NCI-H1694 (cell line): ENCODE measurements at places on chromosomes 7 and 10.

GRCh38 chr7:143375298-143376034 lies 5.7 kb upstream of the ZYX start:
- peak; percentile 15 for DNase-seq

- no peak for DNase-seq
Observed at GRCh38 chr10:70908406-70909296, 20.3 kb upstream of the PCBD1 start.

DNA sequence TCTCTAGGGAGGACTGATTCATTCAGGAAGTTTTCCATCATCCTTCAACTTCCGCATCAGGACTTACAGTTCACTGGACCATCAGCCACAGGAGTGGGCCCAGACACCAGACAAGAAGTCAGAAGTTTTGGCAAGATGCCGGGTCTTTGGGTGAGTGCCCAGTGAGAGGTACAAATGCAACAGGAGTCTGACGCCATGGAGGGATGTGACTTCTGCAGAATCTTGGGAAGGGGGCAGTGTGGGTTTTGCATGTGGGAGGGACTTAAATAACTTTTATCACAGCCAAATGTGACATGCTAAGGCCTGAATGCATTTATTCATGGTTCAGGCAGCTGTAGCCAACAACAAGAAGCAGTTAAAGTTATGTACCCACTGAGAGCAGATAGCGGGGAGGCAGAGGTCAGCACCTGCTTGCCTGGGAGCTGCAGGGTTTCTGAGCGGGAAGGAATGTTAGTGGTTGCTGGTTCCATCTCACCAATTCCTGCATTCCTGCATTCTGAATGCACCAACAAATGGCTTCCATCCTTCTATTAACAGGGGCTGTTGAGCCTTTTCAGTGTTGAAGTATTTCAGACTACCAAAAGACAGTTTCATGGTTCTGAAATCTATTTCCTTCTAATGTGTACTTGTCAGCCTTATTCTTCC lies 375.2 kb downstream of the PAXIP1 start:
- no peak for DNase-seq

DNA sequence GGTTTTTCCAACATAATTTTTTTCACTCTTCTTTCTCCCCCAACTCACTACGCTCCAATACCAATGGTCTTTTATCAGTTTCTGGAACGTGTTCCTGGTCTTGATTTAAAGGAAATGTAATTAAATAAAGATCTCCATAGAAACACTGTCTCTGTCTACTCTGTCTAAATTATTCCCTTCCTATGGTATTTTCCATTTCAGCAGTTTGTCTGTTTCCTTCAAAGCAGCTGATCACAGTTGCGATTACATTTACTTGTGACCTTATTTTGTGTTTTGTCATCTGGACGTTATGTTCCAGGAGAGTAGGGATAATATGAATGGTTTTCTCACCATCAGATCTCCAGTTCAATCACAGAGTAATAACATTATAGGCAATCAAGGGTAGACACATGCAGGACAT lies 359.2 kb downstream of the NRG3 start:
- DNase-seq, result no peak

GRCh38 chr10:21810582-21811244 lies 192.8 kb downstream of the DNAJC1 start:
- DNase-seq, result no peak

- DNase-seq, result no peak
Observed at GRCh38 chr10:96327462-96327861, 23.2 kb downstream of the DNTT start.

GRCh38 chr10:120406376-120406775 lies 50.7 kb upstream of the PLPP4 start:
- DNase-seq, result no peak

DNA sequence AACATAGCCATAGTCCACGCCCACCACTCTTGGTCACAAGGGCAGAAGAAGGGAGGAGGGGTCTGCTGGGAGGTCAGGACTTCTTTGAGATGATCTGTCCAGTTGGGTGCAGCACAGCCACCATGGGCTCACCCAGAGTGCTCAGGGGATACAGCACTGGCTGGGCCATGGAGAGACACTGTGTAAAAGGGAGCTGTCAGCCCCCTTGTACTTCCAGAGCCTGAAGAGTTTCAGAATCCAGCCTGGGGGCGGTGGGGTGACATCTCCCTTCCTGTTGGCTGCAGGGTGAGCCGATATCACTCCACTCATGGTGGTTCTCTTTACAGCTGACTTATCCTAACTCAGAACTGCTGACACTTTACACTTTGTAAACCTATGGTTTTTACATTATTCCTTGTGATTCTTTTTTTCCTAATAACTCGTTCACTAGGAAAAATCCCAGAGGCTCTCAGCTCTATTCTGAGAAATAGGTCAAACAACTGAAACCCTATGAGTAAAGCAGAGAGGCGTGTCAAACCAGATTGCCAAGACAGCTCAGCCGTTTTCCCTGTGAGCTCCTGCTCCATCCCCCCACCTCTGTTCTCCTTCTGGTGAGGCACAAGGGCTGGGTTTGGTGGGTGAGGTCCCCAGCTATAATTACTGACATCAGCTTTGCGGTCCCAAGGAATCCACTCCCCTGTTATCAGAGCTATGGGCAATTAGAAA lies 3.2 kb upstream of the MRPS24 start:
- DNase-seq, result no peak

- no peak for DNase-seq
Observed at GRCh38 chr10:12396567-12396966, 47.2 kb downstream of the CAMK1D start.

DNA sequence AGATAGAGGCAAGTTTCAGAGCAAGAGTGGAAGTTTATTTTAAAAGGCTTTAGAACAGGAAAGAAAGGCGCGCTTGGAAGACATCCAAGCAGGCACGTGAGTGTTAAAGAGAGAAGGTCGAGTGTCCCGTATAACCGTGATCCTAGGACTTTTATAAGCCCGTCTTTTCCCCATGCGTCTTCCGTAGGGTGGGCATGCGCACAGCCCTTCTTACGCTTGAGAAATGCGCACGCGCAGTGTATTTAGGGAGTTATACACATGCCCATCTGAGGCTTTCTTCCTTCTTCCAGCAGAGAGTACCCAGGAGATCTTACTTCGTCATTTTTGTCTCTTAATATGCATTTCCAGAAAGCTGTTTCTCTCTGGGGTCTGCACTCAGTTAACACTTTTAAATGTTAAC lies 52.4 kb downstream of the CALD1 start:
- no peak for DNase-seq
